Right ventricle myocardium inferior (tissue), 1 donor: ENCODE measurements at places on chromosomes 6 and 20.

- no peak for DNase-seq
Measured at GRCh38 chr20:47359530-47360296, 3.2 kb upstream of the ZMYND8 start.

GRCh38 chr6:49142421-49143151 lies 320.5 kb downstream of the MMUT start:
- no peak for DNase-seq

GRCh38 chr20:54469952-54470351 lies 5.4 kb upstream of the DOK5 start:
- no peak for DNase-seq

- no peak for DNase-seq
Measured at GRCh38 chr20:46333161-46333991, 25.1 kb upstream of the CDH22 start.

DNA sequence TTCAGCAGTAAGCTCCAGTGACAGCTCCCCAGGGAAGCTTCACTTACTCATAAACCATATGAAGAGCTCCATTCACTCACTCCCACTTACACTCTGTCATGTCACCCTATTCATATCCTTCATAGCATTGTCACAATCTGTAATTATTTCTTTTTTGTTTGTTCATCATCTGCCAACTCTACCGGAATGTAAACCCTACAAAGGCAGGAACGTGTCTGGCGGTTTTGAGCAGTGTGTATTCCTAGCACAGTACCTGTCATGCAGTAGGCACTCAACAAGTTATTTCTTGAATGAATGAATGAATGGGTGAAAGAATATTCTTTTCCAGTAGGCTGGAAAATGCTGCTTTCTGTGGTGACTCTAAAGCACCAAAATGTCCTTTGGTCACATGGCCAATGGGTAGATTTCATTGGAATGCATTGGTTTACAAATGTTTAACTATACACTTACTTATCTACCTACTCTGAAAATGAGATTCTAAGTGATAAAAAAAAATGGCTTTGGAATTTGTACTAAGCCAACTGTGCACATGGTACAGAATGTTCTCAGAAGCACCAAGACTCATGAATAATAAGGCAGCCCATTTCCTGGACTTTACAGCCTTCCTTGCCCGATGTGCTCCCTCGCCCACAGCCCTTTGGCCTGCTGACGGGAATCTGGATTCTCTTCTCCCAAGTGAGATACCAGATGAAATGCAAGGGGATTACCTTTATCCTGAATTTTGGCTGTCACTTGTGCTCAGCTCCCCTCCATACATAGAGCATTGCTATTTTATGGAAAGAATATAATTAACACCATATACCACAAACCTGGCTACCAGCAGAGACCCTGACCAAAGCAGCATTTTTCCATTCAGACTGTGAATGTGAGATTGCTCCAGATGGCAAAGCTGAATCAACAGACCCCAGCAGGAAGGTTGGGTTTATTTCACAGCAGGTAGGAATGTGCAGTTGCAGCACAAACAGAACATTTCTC lies 273.3 kb downstream of the ALDH8A1 start:
- DNase-seq, result no peak

DNA sequence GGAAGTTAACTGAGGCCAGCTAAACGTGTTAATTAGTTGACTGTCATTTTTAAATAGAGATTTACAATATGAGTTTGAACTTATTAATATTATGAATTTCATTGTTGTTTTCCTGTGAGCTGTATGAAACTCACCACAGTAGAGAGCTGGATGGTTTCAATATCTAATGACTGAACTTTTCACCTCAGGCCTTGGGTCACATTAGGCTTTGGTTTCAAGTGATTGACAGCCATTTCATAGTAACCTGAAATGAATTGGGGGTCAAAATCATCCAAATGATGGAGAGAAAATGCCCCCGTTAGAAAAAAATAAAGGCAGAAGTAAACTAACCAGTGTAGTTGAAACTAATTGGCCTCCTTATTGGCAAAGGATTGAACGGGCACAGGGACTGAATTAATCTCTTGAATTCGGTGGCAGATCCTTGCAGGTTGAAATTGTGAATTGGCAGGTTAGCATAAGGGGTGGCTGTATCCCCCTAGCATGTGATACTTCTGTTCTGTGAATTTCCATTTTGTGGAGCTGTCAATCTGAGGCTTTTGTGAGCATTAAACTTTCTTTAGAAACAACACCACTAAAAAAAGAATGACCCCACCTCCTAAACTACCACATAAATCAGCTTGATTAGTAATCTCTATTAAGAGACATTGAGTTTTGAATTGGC lies 155.1 kb upstream of the MMS22L start:
- DNase-seq, result no peak

DNA sequence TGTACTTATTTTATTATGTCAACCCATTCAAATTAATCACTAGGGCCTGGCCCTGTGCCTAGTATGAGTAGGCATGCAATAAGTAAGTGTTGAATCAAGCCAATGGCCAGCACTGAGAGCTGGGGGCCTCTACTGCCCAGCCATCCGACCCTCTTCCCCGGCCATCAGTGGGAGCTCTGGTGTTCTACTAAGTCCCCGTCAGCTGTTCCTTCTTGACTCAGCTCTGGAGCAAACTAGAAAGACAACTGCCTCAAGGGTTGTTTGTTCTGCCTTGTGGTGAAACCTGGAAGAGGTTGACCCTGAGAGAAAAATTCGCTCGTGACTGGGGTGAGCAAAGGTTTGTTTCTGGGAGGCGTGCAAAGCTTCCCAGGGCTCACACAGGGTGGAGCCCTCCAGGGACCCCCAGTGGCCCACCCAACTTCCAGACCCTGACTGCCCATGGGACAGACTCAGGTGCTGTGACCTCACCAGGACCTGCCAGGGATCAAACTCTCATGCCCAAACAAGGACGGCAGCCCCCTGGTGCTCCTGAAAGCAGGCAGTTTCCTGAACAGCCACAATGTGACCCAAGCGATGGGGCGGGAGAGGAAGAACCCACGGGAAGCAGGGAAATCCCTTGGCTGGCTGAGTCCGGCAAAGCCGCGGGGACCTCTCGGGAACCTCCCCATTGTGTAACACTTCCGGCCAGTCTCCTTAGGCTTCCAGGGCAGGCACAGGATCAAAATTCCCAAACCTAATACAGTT lies 50.4 kb downstream of the BANF2 start:
- peak; percentile 81 for DNase-seq

DNA sequence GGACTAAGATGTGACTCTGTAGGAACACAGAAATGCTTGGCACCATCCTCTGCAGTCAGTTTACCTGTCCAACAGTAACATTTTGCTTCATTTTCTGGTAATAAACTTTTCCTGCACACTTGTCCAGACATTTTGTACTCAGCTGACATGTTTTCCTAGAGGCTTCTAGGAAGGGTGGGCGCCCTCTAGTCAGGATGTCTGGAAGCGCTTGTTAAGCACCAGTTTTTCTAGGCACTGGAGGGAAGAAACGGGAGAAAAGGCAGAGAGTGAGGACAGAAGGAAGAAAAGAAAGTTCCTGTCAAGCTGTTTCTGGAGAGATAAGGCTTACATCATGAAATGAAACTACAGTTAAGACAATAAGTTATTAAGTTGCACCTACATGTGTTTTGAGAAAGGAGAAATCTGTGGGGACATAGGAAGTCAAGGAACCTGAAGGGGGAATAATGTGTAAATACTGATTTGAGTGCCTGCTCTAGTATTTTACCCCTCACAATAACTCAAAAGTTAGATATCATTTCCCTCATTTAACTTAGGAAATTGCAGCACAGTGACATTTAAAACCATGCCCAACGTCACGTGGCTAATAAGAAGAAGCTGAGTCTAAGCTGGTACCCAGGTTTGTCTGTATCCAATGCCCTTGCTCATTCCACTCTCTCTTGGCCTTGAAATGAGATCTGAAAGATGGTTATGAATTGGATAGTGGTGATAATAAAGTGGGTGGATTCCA lies 42.7 kb upstream of the TNFRSF21 start:
- DNase-seq, result no peak
